ENCODE measurements at places on chromosomes 1 and 21. TPM values are rescaled to one million over a fixed set of nuclear protein-coding genes. Genes with fewer than 3 reads are reported as not detected.

Gene TCHHL1
- total RNA-seq, result not detected

GRCh38 chr21:37119421-37120218, 46.6 kb downstream of the TTC3 start:
- DNase-seq, result no peak

- no peak for DNase-seq
These were observed 2.3 kb downstream of the FUBP1 start for GRCh38 chr1:77976433-77977076.

- no peak for DNase-seq
These were observed 35.1 kb downstream of the SLC2A1 start for GRCh38 chr1:42923367-42924081.

DNA sequence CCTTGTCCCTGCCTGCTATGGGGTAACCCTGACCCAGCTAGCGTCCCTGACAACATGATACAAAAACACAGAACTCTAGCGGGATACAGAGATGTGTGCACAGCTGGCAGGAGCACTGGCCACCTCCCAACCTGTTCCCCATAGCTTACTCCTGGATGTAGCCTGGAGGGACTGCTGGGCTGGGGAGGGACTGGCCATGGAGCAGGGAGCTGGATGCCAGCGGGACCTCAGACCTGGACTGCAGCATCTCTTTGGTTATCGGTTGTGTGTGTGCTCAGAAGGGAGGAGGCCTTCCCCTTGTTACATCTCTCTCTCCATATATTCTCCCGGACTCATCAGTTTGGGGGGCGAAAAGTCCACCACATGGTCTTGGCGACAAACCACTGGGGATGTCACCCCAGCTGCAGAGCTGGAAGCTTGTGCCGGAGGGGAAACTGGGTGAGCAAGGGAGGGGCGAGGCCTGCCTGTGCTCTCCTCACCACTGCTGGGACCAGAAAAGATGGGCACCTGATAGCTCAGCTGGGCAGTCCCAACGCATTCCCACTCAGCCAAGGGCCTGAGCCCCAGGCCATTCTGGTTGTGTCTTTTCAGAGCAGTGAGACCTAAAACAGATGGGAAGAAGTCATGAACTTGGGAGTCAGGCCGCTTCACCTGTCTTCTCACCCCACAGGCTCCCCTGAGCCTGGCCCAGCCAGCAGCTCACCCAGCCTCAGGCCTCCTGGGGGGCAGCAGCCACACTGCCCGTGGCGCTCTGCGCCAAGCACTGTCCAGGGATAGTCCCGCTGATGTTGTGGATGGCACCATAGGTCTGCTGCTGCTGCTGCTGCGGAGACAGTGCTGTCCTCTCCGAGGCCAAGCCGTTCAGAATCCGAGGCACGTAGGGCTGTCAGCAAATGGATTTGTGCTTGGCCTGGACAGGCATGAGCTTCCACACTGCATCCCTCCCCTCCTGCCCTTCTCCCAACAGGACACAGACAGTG, 35.6 kb downstream of the TMEM63A start:
- DNase-seq, result no peak

Gene ASTN1
- 0.28 TPM for total RNA-seq

- no peak for DNase-seq
These were observed 28.2 kb upstream of the HRNR start for GRCh38 chr1:152252157-152252556.

All from Peyer's patch (tissue), 4 donors.